ENCODE measurements at places on chromosomes 6 and 20.

GRCh38 chr6:115474443-115475041 is 586.1 kb downstream of the FRK start:
- no peak for DNase-seq

DNA sequence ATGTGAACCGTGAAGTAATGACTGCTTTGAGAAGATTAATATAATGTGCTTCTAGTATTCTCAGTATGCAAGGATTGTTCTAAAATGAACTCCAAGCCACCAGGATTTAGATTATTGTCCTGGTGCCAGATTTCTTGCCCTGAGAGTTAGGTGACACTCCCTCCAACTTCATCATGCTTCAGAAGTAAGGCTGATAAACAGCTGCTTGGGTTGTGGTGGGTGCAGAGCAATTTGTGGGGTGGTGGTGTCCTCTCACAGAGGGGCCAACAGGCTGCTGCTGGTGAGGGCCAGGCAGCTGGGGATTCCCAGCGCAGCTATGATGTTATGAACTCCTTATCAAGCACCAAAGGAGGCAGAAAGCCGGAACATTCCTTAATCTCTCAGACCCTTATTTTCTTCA is 114.6 kb downstream of the MCHR2 start:
- no peak for DNase-seq

DNA sequence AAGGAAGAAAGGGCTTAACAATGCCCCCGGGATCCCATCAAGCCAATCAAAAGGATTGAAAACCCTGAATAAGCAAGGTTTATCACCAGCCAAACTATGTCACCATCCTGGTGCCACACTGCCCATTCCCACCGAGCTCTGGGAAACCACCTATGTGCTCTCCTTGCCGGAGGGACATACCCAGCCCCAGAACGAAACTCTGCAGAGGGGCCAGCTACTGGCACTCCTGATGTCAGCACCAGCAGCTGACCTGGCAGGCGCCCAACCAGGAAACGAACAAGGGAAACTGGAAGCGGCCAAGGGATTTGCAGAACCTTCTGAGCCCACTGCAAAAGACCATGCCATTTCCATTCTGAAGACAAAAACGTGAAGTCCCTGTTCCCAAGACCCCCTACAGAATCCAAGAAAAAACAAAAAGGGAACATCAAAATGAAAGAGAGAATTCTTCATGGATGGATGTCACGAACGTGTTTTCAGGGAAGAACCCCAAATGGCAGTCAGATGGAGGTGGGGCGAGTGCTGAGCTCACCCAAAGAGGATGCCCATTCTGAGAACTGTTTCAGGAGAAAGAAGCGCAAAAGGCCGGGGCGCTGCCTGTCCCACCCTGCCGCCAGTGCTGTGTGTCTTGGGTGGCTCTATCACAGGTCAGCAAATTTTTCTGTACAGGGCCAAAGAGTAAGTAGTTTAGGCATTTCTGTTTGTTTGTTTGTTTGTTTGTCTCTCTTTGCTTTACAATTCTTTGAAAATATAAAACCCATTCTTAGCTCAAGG is 305.2 kb downstream of the ESR1 start:
- no peak for DNase-seq

DNA sequence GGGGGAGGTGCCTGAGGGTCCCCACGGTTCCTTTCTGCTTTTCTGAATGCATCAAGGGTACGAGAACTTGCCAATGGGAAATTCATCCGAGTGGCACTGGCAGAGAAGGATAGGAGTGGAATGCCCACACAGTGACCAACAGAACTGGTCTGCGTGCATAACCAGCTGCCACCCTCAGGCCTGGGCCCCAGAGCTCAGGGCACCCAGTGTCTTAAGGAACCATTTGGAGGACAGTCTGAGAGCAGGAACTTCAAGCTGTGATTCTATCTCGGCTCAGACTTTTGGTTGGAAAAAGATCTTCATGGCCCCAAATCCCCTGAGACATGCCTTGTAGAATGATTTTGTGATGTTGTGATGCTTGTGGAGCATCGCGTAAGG is 226.4 kb downstream of the SMOC2 start:
- DNase-seq: no peak

GRCh38 chr6:14224359-14225103 is 107.0 kb downstream of the CD83 start:
- DNase-seq: no peak

DNA sequence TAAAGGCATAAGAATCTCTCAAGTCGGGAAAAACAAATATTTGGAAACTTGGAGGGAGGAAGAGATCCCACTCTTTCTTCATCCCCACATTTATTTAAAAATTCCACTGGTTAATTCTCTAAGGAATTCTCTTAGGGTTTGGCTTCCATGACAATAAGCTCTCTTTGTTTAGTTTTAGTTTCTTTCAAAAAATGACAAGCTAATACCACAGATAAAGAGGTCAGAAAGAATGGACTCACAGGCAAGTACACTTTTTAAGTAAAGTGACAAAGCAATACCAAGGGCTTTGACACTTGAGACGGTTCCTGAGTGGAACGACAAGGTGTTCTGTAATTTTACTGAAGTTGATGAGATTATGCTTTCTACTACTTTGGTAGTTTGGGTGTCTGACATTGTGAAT is 872.1 kb downstream of the PHF3 start:
- DNase-seq: no peak

DNA sequence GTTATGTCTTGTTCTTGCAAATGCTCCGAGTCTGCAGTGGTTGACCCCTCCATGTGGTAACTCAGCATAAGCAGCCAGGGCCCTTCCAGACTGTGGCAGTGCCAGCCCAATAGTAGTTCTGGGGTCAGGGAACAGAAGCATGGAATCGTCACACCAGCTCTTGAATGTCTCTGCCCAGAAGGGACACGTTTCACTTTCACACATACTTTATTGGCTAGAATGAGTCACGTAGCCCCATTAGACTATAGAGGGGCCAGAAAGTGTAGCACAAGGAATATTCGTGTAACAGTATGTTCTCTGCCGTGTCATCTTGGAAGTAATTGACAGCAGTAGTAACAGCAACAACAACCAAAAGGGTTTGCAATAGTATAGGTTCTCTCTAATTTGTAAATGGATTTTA is 254.7 kb downstream of the FARS2 start:
- DNase-seq: no peak

GRCh38 chr6:128882991-128883611 is at the start of gene LAMA2:
LAMA2 (plus strand) TSS chr6:128883138; CDS start chr6:128883246, 108 bp downstream.
- DNase-seq: no peak

- no peak for DNase-seq
Observed at GRCh38 chr6:4350567-4351519, 215.5 kb upstream of the ECI2 start.

- DNase-seq: peak; percentile 47
Observed at GRCh38 chr6:34236131-34236442, 586 bp upstream of the HMGA1 start.

GRCh38 chr6:106976270-106976669 is 1.7 kb upstream of the CD24 start:
- DNase-seq: no peak

All from activated CD4-positive, alpha-beta T cell treated with anti-CD3 and anti-CD28 coated beads, Interleukin-2, amount 50 U/mL, for 24 hours (primary cell).